Nasal cavity respiratory epithelium epithelial cell of viscerocranial mucosa (primary cell): ENCODE measurements at places on chromosomes 5 and 9. TPM values are rescaled to one million over a fixed set of nuclear protein-coding genes. Genes with fewer than 3 reads are reported as not detected.

EIF4E1B gene
- not detected in 2 replicates for total RNA-seq

ADAMTSL2 gene
- under 0.01 TPM in 1 of 2 replicates, not detected in the other for total RNA-seq

ANKDD1B gene
- total RNA-seq: 0.68 and 4.0 TPM in 2 replicates

LHX6 gene
- 0.14 and 0.34 TPM in 2 replicates for total RNA-seq

PCDHGB6 gene
- 0.68 and 4.0 TPM in 2 replicates for total RNA-seq

NUTM2F gene
- total RNA-seq: not detected in 2 replicates

PCDH12 gene
- 0.34 and 0.57 TPM in 2 replicates for total RNA-seq

F2RL2 gene
- total RNA-seq: not detected in 2 replicates

GFRA3 gene
- not detected in 2 replicates for total RNA-seq

OR1Q1 gene
- total RNA-seq: not detected in 2 replicates

FYB1 gene
- 0.34 and 16.9 TPM in 2 replicates for total RNA-seq

PCDHGA12 gene
- 0.68 and 2.2 TPM in 2 replicates for total RNA-seq

BTNL9 gene
- 0.07 TPM in 1 of 2 replicates, not detected in the other for total RNA-seq

MUSK gene
- total RNA-seq: not detected in 2 replicates

DCAF10 gene
- 31.8 and 85.6 TPM in 2 replicates for total RNA-seq

PCDHB11 gene
- total RNA-seq: 0.34 and 0.85 TPM in 2 replicates

PTGDS gene
- not detected in 2 replicates for total RNA-seq

NSA2 gene
- 128 and 151 TPM in 2 replicates for total RNA-seq
